Effector memory CD8-positive, alpha-beta T cell (primary cell): ENCODE measurements at places on chromosomes 1 and 21.
A peak's percentile ranks its signal among the peaks of the same experiment; 100 is the strongest.

DNA sequence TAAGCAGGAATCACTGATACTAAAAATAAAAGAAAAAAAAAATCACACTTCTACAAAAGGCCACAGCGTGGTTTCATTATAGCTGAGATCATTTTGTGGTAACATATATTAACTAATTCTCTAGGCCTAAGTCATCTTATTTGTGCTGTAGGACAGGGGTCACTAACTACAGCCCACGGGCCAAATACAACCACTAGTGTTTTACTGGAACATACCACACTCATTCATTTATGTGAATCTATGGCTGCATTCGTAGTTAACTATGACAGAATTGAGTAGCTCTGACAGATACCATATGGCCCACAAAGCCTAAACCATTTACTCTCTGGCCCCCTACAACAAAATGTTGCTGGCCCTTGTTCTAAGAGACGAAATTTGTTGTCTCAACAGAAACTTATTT lies 224.4 kb downstream of the VAV3 start:
- peaks cover 21% of the 10 kb centered on the region for H3K4me1 ChIP-seq
- H3K4me3 ChIP-seq = no peak overlapping the region
- H3K27me3 ChIP-seq = no peaks in the 10 kb centered on the region
- no peak for DNase-seq
- peaks cover 10% of the 10 kb centered on the region for H3K36me3 ChIP-seq
- no peak overlapping the region for H3K27ac ChIP-seq

GRCh38 chr1:163265547-163265946 lies 56.2 kb upstream of the NUF2 start:
- H3K4me3 ChIP-seq = no peak overlapping the region
- no peaks in the 10 kb centered on the region for H3K4me1 ChIP-seq
- H3K36me3 ChIP-seq = no peaks in the 10 kb centered on the region
- no peak overlapping the region for H3K27ac ChIP-seq
- H3K27me3 ChIP-seq = no peaks in the 10 kb centered on the region
- no peak for DNase-seq

- H3K36me3 ChIP-seq = no peaks in the 10 kb centered on the region
- no peaks in the 10 kb centered on the region for H3K4me1 ChIP-seq
- no peak overlapping the region for H3K4me3 ChIP-seq
- H3K27ac ChIP-seq = no peak overlapping the region
Measured at GRCh38 chr1:175863299-175864050, 120.1 kb upstream of the TNR start.

- H3K36me3 ChIP-seq = peaks cover 5% of the 10 kb centered on the region
- no peaks in the 10 kb centered on the region for H3K27me3 ChIP-seq
- H3K4me1 ChIP-seq = peaks cover 3% of the 10 kb centered on the region
- no peak for DNase-seq
Measured at GRCh38 chr1:41515131-41515678, 30.7 kb upstream of the EDN2 start.

DNA sequence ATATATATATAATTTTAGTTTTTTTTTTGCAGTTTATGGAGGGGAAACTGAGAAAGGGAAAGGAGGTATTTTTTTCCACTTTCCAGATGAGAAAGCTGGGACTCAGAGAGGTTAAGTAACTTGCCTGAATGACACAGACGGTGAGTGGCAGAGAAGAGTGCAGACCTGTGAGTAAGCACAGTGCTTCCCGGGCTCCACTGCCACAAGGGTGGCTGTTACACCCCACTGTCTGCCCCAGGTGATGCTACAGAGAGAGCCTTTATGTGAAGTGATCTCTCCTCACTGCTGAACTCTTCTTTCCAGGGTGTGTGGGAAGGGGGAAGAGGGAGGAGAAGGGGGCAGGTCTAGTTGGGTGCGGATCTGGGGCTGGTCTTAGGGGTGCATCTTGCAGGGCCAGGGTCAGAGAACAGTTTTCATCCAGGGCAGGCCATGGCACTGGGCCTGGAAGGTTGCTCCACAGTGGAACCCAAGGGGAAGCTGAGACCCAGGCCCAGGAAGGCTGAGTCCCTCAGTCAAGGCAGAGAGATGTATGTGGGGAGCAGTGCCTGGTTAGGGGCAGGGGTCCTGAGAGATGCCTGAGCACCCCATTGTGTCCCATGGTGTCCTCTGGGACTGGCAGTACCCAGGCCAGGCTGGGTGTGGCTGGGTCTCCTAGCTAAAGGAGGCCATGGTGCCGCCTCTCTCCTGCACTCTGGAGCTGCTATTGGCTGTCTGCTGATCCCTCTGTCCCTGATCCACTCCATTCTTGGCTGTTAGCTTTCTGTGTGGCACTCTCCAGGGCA lies 357.5 kb downstream of the PTPRU start:
- DNase-seq = no peak
- peaks cover 3% of the 10 kb centered on the region for H3K36me3 ChIP-seq
- no peaks in the 10 kb centered on the region for H3K4me1 ChIP-seq
- H3K27me3 ChIP-seq = peaks cover 32% of the 10 kb centered on the region
- H3K4me3 ChIP-seq = no peak overlapping the region

- peaks cover 22% of the 10 kb centered on the region for H3K4me1 ChIP-seq
- H3K27ac ChIP-seq = peak overlapping the region; percentile 93
- H3K27me3 ChIP-seq = no peaks in the 10 kb centered on the region
- DNase-seq = no peak
- H3K36me3 ChIP-seq = peaks cover 3% of the 10 kb centered on the region
Measured at GRCh38 chr1:65253800-65254319, 55.5 kb upstream of the DNAJC6 start.

GRCh38 chr1:77543822-77544448 lies 138.5 kb downstream of the ZZZ3 start:
- H3K27ac ChIP-seq = no peak overlapping the region
- no peak for DNase-seq
- no peaks in the 10 kb centered on the region for H3K27me3 ChIP-seq
- H3K4me1 ChIP-seq = no peaks in the 10 kb centered on the region
- no peaks in the 10 kb centered on the region for H3K36me3 ChIP-seq
